GM06990 (cell line): ENCODE measurements at places on chromosomes 13 and 19.

GRCh38 chr19:36963280-36963679, 47.1 kb downstream of the ZNF568 start:
- no peak for DNase-seq

DNA sequence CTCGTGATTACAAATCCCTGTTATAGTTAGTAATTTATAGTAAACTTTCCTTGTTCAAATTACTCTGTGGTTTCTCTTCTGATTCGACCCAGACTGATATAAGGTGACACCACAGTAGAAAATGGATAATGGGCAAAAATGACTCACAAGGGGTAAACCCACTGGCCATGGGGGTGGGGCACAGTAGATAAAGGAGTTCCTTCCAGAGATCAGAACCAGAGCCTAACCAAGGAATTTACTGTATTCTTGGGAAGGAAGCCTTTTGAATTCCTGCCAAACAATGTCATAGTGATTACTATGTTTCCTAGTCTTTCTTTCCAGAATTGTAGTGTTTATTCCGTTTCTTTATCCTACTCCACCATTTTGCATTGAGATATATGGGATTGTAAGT, 21.9 kb downstream of the MIR17HG start:
- DNase-seq: no peak

GRCh38 chr19:12773571-12773970, 1.8 kb downstream of the HOOK2 start:
- DNase-seq: no peak

DNA sequence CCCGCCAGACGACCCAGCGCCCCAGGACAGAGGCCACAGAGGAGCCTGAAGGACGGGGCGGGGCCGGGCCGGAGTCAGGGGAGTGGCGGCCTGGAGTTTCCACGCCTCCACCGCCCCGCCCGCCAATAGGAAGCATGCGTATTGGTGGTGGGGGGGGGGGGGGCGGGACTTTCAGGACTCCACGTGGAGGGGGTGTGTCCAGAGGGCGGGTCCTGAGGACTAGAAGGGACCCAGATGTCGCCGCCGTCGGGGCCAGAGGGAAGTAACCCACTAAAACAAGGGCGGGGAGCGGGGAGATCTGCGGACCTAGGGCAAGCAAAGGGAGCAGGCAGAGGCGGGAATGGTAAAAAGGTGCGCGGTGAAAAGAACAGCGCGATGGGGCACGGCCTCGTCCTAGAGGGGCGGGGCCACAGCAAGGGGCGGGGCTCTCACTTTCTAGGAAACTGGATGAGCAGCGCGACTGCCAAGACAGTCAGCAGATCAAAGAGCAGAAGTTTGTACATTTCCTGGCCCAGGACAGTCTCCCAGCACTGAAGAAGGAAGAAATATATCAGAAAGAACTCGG, 2.8 kb upstream of the LENG1 start:
- DNase-seq: peak; percentile 81

GRCh38 chr13:70324519-70324918, 216.3 kb upstream of the KLHL1 start:
- no peak for DNase-seq

GRCh38 chr13:43020794-43021193, 2.6 kb upstream of the DNAJC15 start:
- no peak for DNase-seq

DNA sequence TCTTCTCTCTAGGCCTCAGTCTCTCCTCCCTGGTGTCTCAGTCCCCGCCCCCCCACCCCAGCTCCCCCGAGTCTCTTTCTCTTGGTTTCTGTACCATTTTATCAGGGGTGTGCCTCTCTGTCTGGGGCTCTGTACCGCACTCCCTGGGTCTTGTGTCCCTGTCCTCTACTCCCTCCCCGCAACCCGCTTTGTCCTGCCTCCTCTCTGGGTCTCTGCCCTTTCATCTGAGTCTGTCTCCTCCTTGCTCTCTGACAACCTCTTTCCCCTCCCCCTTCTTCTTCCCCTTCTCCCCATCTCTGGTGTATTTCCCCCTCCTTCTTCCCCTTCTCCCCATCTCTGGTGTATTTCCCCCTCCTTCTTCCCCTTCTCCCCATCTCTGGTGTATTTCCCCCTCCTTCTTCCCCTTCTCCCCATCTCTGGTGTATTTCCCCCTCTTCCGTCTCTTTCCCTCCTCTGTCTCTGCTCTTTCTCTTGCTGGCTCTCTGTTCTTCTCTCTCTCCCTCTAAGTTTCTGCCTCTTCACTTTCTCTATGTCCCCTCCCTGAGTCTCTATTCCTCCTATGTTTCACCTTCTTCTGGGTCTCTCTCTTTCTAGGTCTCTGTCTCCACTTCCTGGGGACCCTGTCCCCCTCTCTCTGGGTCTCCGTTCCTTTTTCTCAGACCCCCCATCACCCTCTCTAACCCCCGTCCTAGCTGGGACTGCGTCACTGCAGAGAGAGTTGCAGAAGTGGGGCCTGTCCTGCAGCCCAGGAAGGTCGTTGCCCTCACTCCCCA, 2.2 kb upstream of the KCNC3 start:
- no peak for DNase-seq

DNA sequence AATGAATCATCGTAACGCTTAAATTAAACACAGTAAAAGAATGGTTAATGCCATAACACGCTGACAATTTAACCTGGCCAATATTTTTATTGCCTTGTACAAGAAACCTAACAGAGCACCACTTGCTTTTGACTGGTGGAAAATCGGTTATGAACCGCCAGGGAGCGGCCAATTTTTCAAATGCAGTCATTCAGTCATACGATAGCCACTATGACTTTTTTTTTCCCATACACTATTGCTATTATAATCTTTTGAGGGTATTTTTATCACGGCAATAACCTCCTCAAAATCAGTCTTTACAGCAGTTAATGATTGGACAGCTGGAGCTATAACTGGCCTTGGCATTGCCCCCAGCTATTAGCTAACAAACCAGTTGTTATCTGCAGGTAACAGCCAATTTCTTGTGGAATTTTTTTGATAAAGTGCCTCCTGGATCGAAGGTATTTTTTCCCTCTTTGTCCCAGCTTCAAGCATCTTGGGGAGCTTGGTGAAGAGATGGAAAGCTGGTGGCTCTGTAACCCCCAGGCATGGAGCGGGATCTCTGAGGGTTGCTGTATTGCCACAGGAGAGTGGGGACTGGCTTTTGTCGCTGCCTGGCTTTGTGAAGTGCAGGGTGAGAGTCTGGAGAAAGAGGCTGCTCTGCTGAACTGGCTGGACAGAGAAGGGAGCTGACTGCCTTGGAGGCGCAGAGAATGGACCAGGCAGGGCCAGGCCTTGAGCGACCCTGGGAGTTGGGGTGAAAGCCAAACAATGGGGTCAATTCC, 198.4 kb upstream of the ZNF536 start:
- DNase-seq: no peak

GRCh38 chr13:114266241-114266640, 15.2 kb upstream of the UPF3A start:
- no peak for DNase-seq

GRCh38 chr13:93086329-93086728, 140.3 kb upstream of the GPC6 start:
- DNase-seq: no peak

- DNase-seq: no peak
These were observed 164.4 kb downstream of the RBM26 start for GRCh38 chr13:79241697-79242096.

DNA sequence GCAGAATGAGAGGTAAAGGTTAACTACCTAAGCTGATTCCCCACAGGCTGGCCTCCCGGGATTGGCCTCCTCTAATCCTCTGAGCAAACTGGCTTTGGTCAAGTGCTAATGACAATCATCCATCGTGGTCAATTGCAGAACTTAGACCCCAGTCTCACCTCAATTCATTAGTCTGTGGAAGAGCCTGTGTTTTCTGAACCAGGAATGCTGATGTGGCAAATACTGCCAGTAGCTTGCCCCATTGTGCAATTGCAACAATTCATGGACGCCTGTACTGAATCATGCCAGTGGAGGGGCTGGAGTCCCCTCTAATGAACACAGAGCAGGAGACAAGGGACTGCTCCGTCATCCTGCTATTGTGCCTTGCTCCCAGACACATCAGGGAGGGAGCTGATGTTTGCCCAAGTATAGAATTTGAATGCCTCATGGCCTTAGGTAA, 1256.5 kb downstream of the EFNB2 start:
- no peak for DNase-seq

DNA sequence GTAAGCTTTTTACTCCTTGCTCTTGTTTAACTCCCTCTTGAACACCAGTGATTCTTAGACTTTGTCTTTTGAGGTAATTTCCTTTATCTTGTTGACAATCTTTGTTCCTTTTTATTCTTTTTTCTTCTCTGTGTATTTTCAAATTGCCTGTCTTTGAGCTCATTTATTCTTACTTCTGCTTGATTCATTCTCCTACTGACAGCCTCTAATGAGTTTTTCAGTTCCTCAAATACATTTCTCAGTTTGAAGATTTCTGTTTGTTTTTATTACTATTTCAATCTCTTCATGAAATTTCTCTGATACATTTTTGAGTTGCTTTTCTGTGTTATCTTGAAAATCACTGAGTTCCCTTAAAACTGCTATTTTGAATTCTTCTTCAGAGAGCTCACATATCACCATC, 154.1 kb downstream of the ATP8A2 start:
- peak; percentile 70 for DNase-seq

GRCh38 chr13:35163674-35164073, 221.6 kb downstream of the NBEA start:
- DNase-seq: peak; percentile 29
